ENCODE measurements at places on chromosomes 16 and 17. TPM values are rescaled to one million over a fixed set of nuclear protein-coding genes. Genes with fewer than 3 reads are reported as not detected.

GRCh38 chr17:42819939-42820535 is 4.0 kb downstream of the BECN1 start:
- no peak for DNase-seq

DNA sequence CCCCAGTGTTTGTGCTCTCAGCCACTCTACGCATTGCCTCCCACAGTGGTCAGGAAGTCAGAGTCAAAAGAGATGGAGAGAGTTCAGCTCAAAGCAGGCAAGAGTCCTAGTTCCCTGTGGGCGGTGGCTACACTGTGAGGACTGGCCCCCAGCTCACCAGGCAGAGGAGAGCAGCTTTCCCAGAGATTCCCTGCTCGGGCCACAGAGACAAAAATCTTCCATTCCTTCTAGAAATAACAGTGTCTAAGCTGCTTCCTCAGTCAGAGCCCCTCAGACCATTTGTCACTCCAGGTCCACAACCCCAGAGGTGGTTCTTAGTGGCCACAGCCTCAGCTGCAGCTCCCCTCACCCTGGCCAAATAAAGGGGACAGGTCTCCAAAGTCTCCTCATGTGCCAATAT is 263.0 kb upstream of the RPL38 start:
- no peak for DNase-seq

GRCh38 chr17:7490144-7490543 is 6.0 kb downstream of the POLR2A start:
- no peak for DNase-seq

GRCh38 chr17:78882540-78883088 is 20.4 kb downstream of the CEP295NL start:
- DNase-seq = no peak

DNA sequence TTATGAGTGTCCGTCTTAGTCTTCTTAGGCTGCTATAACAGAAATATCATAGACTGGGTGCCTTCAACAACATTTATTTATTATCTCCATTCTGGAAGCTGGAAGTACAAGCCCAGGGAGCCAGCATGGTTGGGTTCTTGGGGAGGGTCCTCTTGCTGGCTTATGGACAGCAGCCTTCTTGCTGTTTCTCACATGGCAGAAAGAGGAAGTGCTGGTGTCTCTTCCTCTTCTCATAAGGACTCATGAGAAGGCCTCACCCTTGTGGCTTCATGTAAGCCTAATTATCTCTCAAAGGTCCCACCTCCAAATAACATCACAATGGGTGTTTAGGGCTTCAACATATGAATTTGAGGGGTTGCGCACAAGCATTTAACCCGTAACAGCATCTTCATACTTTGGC is 207.0 kb upstream of the COX10 start:
- no peak for DNase-seq

DNA sequence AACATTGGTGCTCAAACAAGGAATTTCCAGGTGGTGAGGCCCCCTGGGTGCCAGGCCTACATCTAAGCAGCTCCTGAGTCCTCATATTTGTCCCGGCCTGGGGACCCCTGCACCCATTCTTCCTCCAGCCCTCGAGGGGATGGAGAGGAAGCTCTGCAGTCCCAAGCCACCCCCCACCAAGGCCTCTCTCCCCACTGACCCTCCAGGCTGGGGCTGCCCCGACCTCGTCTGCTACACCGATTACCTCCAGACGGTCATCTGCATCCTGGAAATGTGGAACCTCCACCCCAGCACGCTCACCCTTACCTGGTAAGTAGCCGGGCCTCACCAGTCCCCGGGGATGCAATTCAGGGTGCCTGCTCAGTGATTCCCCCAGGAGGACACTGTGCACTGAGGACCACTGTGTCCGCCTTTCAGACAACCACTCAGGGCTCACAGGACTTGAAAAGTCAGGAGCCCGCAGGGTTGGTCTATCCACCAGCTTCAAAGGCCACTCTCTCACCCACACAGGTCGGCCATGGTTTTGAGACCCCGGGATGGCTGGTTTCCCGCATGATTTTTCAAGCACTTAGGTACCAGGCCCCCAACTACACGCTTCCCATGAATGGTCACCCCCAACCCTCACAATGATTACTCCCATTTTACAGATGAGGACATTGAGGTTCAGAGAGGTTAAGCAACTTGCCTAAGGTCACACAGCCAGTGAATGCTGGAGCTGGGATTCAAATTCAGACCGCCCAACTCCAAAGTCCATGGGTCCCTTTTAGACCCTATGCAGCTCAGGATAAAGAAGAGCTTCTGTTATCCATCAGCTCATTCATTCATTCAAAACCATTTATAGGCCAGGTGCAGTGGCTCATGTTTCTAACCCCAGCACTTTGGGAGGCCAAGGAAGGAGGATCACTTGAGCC is 32.4 kb downstream of the IL21R start:
- DNase-seq = peak; percentile 51

The FNDC8 gene
- total RNA-seq = not detected

GRCh38 chr17:56185491-56186221 is 32.4 kb downstream of the ANKFN1 start:
- no peak for DNase-seq

GRCh38 chr16:81040131-81040530 is 4.5 kb downstream of the ATMIN start:
- DNase-seq = no peak

DNA sequence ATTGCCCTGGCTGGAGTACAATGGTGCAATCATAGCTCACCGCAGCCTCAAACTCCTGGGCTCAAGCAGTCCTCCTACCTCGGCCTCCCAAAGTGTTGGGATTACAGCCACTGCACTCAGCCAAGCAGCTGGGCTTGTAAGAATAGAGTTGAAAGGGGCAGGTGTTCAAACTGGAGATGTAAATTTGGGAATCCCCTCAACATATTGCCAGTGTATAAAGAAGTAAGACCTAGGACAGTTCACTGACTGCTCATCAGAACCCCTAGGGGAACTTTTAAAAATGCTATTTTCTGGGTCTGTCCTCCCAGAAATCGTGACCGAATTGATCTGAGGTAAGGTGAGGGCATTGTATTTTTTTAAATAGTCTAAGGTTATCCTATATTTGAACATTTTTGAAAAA is 8.9 kb upstream of the DNAJA2 start:
- no peak for DNase-seq

DNA sequence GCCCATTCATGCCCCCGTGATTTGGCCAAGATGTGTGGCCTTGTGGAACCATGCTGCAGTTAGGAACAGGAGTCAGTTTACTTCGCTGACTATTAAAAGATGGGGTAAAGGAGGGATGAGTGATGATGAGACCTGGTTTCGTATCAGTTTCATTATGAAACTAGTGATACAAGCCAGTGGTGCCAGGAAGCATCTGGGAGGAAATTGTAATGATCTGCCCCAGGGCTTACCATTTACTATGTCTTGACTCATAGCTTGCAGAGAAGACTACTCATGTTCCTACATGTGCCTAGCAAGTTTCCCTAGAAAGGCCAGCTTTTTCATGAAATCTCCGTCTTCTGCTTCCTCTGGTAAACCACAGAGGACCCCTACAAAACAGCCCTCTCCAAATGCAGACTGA is 23.2 kb downstream of the CDH3 start:
- no peak for DNase-seq

DNA sequence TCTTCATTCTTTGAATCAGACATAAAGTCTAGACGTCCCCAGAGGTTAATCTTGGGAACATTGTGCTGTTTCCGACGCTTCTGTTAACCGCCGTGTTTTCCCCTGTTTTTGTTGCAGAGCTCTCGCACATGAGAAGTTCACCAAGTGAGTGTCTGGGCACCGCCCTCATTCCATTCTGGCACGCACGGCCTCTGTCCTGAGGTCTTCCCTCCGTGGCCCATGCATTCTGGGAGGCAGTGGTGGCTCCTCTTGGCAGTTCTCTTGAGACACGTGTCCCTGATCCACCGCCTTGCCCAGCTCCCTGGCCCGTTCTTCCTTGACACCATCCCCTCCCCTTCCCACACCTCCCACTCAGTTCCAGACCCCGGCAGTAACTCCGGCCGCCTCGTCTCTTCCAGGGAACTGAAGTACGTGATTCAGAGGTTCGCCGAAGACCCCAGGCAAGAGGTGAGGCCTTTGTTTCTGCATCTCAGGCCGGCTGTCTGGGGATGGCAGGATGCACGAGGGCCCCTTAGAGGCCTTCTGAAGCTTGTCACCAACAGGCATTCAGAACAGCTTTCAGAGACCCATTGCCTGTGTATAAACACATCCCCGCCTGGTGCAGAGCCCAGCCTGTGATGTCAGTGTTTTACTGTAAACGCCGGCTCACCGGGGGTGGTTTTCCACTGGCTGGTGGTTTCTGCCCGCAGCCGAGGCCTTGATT is 85.9 kb upstream of the PLCG2 start:
- no peak for DNase-seq

DNA sequence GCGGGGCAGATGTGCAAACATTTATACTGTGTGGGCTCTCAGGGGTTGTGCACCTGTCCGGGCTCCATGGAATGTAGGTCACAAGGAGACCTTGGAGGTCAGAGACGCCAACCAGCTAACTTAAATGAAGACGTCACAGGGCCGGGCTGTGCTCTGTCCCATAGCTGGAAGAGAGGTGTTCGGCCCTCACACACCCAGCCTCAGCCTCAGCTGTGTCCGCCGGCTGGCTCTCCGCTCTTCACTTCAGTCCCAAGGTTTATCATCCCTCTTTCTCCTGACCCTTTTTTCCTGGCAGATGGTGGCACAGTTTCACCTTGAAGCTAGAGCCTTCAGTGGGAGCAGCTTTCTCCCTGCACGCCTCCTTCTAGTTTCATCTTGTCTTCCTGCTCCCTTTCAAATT is 6.0 kb upstream of the RBFOX3 start:
- DNase-seq = no peak

DNA sequence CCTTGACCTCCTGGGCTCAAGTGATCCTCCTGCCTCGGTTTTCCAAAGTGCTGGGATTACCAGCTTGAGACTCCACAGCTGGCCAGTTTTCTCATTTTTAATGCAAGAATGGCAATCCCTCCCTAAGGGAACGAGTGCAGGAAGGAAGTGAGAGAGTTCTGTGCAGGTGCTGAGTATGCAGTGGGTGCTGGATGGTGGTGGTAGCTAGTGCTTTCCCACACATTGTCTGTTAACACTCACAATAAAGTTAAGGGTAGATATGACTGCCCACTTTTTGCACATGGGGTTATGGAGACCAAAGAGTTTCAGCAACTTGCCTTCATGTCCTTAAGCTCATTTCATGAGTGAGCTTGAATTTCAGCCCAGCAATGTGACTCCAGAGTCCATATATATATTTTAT is 18.5 kb downstream of the RGS9 start:
- no peak for DNase-seq

The NPB gene
- 0.64 TPM for total RNA-seq

The MAPT gene
- 4.5 TPM for total RNA-seq

GRCh38 chr16:88804173-88804551 is 573 bp downstream of the CDT1 start:
- no peak for DNase-seq

DNA sequence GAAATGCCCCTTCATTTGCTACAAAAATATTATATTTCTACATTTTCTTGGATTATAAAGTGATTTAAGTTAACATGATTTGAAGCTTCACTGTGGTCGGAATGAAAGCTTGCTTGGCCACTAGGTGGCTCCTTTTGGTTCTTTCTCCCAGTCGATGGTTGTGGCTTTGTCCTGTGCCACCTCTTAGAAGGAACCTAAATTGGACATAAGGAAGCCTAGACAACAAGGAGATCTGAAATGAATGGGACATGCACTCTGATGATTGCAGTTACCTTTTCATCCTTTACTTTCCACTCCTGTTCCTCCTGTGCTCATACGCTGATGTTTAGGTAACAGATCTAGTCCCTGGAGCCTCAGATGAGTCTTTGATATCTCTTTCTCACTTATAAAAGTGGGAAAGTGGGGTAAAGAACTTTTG is 39.2 kb downstream of the FTO start:
- no peak for DNase-seq

GRCh38 chr16:2151188-2152091 is 3.0 kb downstream of the RAB26 start:
- DNase-seq = no peak

The KRTAP9-2 gene
- total RNA-seq = not detected
